ENCODE measurements at places on chromosomes 2 and 18.
A peak's percentile ranks its signal among the peaks of the same experiment; 100 is the strongest.

- no peak for DNase-seq
Observed at GRCh38 chr2:118098307-118099030, 10.2 kb downstream of the INSIG2 start.

- DNase-seq: no peak
Observed at GRCh38 chr18:3452750-3453539, 3.0 kb downstream of the TGIF1 start.

DNA sequence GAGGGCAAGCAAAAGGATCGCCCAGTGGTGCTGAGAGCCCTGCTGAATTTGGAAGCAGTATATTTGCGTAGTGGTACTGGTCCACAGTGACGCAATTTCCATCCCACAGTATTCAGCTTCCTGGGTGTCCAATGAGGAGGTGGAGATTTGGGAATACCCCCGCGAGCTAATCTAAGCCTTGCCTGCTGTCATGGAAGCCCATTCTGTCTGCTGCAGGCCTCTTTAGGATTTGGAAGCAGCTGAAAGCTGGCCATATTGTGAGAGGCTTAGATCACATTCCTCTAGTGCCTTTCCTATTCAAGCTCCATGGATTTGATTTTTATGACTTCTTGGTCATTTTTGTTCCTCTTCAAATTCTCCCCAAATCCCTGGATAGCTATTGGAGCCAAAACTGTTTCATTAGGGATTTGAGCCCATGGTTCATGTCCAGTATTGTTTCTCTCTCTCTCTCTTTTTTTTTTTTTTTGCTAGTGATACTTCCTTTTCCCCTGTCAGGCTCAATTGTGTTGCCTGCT lies 22.3 kb upstream of the DYNC2LI1 start:
- DNase-seq: no peak

DNA sequence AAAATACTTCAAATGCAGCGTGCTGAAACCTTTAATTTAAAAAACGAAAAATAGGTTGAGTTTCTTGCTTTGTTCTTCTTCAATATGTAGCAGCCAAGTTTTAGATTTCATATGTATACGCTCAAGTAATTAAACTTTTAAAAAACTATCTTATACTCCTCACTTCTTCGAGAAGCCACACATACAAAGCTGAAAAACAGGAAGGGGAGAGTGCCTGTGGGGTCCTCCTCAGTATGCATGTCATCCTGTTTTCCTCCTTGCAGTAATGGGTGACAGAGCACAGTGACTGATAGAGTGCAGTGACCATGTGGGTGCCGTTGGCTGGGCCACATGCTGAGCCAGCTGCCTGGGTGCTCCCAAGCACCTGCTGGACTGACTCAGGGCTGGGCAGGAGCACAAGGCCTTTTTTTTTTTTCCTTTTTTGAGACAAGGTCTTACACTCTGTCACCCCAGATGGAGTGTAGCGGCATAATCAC lies 33.3 kb downstream of the UXS1 start:
- peak; percentile 54 for DNase-seq

DNA sequence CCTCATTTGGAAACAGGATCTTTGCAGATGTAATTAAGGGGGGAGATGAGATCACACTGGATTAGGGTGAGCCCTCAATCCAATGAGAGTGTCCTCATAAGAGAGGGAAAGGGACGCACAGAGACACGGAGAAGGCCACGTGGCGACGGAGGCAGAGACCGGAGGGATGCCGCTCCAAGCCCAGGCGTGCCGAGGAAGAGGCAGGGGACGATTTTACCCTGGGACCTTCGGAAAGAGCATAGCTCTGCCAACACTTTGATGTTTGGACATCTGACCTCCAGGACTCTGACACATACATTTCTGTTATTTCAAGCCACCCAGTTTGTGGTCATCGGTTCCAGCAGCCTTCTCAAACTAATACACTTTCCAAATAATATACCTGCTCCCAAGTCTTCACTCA lies 84.4 kb upstream of the ZCCHC2 start:
- no peak for DNase-seq

DNA sequence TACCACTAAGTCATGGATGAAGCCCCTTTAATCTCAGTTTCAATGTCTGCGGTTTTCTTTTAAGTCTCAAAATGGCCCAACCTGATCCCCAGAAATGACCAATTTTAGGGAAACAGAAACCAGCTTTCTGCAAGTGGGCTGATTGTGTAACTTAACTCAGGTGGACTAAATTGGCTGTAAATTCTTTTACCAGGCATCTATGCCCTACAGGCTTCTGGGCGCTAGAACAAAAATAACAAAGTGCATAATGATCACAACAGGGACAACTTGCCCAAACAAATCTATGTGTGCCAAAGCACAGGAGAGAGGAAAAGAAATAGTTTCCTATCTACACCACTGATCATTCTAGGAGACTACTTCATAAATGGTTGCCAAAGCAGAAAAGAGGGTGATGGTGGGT lies 112.3 kb upstream of the SETBP1 start:
- DNase-seq: no peak

- DNase-seq: no peak
Observed at GRCh38 chr2:4020153-4020552, 316.8 kb downstream of the DCDC2C start.

GRCh38 chr2:216113572-216113971 lies 4.4 kb downstream of the XRCC5 start:
- DNase-seq: peak; percentile 28

GRCh38 chr2:18763338-18763737 lies 174.0 kb upstream of the NT5C1B start:
- no peak for DNase-seq

- no peak for DNase-seq
Observed at GRCh38 chr18:13625355-13625754, 101.0 kb downstream of the FAM210A start.

GRCh38 chr2:74072565-74072964 lies 75.1 kb downstream of the BOLA3 start:
- no peak for DNase-seq

DNA sequence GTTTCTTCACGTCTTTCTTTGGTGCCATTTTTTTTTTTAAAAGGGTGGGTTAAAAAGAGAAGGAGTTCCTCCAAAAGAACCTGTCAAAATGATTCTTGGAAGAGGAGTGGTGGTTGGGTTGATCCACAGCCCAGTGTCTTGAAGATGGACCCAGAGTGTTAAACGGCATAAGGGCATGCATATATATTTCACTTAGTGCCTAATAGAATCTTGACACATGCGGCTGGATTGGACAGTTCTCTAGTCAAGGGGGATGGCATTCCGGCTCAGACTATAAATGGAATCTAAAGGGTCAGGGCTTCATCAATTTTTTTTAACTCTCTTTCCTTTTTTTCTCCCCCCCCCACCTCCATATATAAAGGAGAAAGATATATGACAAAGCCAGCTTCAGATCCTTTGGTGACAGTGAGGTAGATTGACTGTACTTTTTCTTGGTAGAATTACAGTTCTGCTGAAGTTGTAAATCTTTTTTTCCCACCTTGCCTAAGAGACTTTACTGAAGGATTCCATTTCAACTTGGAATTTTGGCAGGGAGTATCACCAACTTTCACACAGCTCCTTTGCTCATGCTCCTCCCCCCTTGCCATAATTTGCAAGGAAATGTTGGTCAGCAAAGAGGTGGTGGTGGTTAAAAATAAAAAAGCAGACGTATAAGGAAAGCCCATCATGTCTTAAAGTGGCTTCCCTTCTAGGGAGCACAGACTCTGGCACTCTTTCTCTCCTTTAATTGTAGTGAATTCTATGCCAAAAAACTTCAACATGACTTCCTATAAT lies at the start of gene MYL1:
Gene MYL1, minus strand, starts transcription at position 160 of the 774 bp plus-strand sequence. Its CDS starts 132 bp downstream, at position 28.
- DNase-seq: no peak

DNA sequence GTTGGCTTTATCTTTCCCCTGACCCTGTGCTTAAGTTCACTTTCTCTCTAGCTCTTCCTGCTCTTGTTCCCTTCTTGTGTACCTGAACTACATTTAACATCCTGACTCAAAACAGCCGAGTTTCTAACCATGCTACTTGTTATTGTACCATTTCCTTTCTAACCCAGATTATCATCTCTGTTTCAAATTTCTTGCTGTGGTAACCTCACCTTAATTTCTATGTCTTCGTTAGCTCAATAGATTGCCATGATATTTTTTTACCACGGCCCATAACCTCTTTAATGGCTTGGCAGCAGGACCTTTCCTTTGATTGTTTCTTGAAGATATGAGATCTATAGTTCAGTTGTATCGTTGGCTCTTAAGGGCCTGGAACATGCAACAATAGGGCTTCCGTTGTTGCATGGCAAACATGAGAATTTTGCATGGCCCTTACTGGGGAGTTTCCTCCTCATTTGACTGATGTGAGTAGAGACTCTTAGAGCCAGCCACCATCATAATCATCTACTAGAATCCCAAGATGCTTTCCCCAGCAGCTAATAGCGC lies 11.1 kb downstream of the CFAP36 start:
- DNase-seq: no peak

- DNase-seq: no peak
Observed at GRCh38 chr2:237192881-237193280, 107.2 kb downstream of the COPS8 start.

DNA sequence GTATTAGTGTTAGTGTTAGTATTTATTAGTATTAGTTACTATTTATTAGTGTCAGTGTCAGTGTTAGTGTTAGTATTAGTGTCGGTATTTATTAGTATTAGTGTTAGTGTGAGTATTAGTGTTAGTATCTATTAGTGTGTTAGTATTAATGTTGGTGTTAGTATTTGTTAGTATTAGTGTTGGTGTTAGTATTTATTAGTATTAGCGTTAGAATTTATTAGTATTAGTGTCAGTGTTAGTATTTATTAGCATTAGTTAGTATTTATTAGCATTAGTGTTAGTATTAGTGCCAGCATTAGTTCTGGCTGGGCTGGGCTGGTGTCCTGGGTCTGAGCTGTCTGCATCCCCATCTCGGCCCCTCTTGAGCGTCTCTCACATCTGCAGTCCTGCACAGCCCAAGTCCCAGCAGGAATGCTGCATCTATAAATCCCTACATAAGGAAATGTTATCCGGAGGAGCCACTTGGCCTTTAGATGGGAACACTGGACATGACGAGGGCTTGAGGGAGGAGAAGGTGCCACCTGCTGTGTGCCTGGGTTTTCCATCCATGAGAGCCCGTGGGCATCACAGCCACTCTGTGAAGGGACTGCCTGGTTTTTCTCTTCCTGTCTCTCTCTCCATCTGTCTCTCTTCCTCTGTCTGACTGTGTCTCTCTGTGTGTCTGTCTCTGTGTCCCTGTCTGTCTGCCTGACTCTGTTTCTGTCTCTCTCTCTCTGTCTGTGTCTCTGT lies 33.6 kb downstream of the TWIST2 start:
- DNase-seq: no peak

DNA sequence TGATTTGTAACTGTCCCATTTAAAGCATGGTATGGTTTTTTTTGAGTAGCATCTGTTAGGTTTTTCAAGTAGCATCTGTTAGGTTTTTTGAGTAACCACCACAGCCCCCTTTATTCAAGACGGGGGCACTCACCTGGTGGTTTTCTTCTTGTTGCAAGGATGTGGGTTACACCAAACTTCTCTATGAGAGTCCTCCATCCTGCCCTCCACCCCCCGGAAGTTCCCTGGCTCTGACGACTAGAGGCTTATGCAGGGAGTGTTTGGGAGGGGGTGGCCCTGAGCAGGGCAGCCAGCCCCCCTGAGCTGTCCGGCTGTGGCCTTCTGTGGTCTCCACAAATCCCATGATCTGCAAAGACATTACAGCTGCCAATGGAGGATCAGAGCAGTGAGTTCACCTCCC lies 39.3 kb downstream of the MTCL1 start:
- no peak for DNase-seq

DNA sequence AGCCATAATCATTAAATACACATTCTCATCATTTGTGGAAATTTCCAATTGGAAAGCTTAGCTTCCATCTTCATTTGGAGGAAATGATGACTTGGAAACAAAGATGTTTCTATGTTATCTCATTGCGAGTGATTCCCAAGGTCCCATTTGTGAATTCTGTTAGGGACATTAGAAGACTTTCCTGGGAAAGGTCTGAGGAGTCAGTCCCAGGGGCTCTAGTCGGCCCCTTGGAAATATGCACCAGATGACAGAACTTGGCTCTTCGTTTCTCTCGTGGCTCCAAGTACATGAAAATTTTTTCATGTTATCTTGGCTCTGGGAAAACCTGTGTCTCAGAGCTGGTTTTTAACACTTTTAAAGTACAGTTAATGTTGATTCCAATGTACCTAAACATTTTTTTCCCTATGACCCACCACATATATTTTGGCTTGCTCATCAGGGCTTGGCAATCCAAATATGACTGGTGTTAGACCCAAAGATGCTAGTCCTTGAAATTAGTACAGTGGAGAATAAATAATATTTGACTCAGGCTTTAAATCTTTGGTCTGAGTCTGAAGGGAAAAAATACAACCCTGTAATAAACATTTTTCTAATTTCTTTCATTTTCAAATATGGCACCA lies 15.4 kb upstream of the CAVIN2 start:
- no peak for DNase-seq

- DNase-seq: no peak
Observed at GRCh38 chr2:62934517-62934916, 116.1 kb upstream of the OTX1 start.

- DNase-seq: no peak
Observed at GRCh38 chr2:86476092-86476491, 34.9 kb downstream of the KDM3A start.

GRCh38 chr2:205740381-205740780 lies 58.1 kb downstream of the NRP2 start:
- DNase-seq: no peak

GRCh38 chr2:11330457-11331142 lies 13.8 kb downstream of the ROCK2 start:
- no peak for DNase-seq

GRCh38 chr2:228731517-228731916 lies 539.6 kb downstream of the PID1 start:
- DNase-seq: no peak

DNA sequence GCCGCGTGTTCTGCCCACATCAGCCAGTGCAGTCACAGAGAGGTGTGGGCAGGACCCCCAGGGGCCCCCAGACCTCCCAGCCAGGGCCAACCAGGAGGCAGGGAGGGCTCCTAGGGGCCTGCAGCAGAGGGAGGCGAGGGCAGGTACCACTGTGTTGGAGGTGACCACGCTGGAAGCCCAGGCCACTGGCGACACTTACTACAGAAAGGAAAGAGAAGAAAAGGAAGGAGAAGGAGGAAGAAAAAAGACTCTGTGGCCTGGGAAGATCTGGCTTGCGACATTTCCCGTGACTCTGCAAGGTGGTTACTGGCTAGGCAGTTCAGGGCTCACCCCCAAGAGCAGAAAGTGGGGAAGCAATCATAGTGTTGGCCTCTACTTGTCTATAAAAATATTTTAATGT lies 98.1 kb upstream of the BCL2L11 start:
- DNase-seq: no peak

GRCh38 chr2:165647409-165647808 lies 146.6 kb downstream of the GALNT3 start:
- DNase-seq: no peak

DNA sequence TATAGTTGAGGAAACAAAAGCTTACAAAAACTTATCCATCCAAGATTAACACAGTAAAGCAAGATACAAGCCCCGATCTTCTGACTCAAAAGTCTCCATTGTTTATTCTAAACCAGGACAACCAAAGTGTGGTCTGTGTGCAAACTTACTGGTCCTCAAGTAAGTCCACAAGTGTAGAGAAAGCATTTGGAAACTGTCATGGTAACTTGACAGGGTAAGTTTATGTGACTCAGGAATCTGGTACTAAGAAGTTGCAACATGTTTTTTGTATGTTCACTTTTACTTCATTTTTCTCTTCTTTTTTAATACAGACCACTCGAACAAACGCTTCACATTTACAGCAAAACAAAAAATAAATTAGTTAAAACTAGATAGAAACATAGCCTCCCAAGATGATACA lies 9.4 kb downstream of the MBD2 start:
- DNase-seq: no peak

- DNase-seq: no peak
Observed at GRCh38 chr2:54396107-54396506, 60.0 kb upstream of the SPTBN1 start.
